ENCODE measurements at places on chromosomes 2 and 18. TPM values are rescaled to one million over a fixed set of nuclear protein-coding genes. Genes with fewer than 3 reads are reported as not detected.

ZSWIM2 gene
- not detected for total RNA-seq

SPATA3 gene
- not detected for total RNA-seq

BMP10 gene
- total RNA-seq = not detected

IL36B gene
- not detected for total RNA-seq

ANKRD53 gene
- total RNA-seq = 16.8 TPM

TTR gene
- total RNA-seq = not detected

SLC4A5 gene
- 1.3 TPM for total RNA-seq

CDKL4 gene
- not detected for total RNA-seq

HOXD12 gene
- total RNA-seq = not detected

SETBP1 gene
- total RNA-seq = 14.5 TPM

ARHGAP28 gene
- 23.7 TPM for total RNA-seq

CCL20 gene
- total RNA-seq = 3.4 TPM

FBXO15 gene
- 0.60 TPM for total RNA-seq
